ENCODE measurements at places on chromosomes 11 and 22.
A peak's percentile ranks its signal among the peaks of the same experiment; 100 is the strongest.

GRCh38 chr11:72630104-72630852 lies 43.9 kb downstream of the PDE2A start:
- H3K4me1 ChIP-seq = peaks cover 28% of the 10 kb centered on the region
- no peak overlapping the region for H3K4me3 ChIP-seq
- H3K27ac ChIP-seq = peak overlapping the region; percentile 56
- H3K36me3 ChIP-seq = no peaks in the 10 kb centered on the region
- no peak for DNase-seq

DNA sequence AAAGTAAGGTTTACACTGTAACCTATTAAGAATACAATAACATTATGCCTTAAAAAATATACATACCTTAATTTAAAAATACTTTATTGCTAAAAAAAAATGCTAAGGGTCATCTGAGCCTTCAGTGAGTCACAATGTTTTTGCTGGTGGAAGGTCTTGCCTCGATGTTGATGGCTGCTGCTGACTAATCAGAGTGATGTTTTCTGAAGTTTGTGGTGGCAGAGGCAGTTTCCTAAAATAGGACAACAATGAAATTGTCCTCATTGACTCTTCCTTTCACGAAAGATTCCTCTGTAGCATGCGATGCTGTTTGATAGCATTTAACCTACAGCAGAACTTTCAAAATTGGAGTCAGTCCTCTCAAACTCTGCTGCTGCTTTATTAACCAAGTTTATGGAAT lies 97.6 kb downstream of the FAT3 start:
- no peak overlapping the region for H3K4me3 ChIP-seq
- no peaks in the 10 kb centered on the region for H3K4me1 ChIP-seq
- no peak for DNase-seq
- no peaks in the 10 kb centered on the region for H3K27me3 ChIP-seq

DNA sequence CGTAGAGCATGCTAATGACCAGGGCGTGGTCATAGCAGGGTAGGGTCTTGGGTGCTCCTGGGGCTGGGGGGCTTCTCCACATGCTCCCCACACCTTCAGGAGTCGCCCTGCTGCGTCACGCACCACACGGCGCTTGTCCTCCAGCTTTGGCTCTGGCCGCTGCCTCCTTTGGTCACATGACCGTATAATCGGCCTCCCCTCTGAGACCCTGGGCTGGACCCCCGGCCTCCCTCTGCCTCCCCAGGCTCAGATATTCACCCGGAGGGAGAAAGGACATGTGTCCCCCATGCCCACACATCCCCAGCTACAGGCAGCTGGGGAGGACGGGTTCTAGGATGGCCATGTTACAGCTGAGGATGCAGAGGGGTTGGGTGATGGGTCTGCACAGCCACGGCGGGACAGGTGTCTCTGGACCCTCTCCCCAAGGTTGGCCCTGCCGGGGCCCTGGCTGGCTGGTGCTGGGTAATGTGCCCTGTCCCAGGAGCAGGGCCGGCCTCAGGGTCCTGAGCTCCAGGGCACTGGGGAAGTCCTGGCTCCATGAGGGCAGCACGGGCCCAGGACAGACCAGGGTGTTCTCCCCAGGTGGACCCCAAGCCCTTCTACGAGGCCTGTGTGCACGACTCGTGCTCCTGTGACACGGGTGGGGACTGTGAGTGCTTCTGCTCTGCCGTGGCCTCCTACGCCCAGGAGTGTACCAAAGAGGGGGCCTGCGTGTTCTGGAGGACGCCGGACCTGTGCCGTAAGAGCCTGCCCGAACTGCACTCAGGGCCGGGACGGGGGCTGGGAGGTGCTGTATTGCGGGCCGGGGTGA lies 14.5 kb downstream of the MUC2 start:
- H3K27ac ChIP-seq = no peak overlapping the region
- no peak overlapping the region for H3K4me3 ChIP-seq
- no peaks in the 10 kb centered on the region for H3K4me1 ChIP-seq
- no peak for DNase-seq
- H3K27me3 ChIP-seq = no peaks in the 10 kb centered on the region

DNA sequence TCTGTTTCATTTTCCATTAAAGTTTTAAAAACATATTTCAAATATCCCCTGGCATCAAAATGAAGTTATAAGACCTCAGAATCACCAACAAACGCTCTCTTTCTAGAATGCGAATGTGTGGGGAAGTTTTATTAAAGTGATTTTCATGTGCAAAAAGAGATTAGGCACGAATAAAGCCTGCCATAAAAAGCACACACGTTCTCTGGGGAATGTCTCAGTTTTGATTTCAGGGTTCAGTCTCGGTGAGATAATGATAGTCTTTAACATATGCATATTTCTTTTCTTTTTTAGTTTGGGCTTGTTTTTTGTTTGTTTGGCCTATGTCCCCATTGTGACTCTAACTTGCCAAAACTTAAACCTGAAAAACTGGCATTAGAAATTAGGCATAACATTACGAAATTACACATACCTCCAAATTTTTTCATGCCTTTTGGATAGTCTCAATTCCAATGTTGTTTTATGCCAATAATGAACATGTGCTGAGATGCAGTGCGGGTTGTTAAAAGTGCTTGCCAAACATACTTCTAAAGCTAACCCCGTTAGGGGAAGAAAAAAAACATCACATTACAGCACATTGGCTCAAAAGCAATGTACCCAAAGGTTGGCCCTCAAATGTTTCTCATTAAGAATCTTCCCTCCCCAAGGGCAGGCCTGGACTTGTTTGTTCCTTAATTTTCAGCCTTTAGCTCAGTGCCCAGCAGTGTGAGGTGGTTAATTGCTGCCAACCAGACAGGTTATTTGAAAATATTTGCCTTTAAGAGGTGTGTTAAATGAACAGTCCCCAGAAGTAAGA lies 33.2 kb upstream of the FBLN1 start:
- H3K27me3 ChIP-seq = no peaks in the 10 kb centered on the region
- DNase-seq = no peak
- H3K4me3 ChIP-seq = no peak overlapping the region
- peaks cover 56% of the 10 kb centered on the region for H3K4me1 ChIP-seq

DNA sequence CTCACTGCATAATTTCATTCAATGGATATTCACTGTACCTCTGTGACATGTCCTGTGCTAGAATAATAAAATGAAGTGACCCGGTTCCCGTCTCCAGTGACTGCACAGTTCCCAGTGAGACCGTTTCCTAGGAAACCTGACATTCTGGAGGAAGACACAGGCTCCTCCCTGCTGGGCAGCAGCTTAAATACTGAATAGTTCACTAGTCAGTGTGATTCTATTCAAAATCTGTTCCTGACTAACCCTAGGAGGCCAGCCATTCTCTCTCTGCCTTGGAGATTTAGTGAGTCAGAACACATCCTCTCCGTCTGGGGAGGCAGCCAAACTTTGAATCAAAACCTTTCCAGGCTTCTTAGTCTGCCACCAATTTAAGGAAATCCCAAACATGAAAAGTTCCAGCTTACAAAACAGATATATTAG lies 11.3 kb downstream of the TRIM66 start:
- peak overlapping the region; percentile 83 for H3K27ac ChIP-seq
- H3K4me1 ChIP-seq = peaks cover 13% of the 10 kb centered on the region
- no peaks in the 10 kb centered on the region for H3K36me3 ChIP-seq
- no peak overlapping the region for H3K4me3 ChIP-seq
- H3K27me3 ChIP-seq = no peaks in the 10 kb centered on the region
- no peak for DNase-seq
